Fibroblast of skin of left quadriceps (primary cell): ENCODE measurements at places on chromosomes 7 and 10.

DNA sequence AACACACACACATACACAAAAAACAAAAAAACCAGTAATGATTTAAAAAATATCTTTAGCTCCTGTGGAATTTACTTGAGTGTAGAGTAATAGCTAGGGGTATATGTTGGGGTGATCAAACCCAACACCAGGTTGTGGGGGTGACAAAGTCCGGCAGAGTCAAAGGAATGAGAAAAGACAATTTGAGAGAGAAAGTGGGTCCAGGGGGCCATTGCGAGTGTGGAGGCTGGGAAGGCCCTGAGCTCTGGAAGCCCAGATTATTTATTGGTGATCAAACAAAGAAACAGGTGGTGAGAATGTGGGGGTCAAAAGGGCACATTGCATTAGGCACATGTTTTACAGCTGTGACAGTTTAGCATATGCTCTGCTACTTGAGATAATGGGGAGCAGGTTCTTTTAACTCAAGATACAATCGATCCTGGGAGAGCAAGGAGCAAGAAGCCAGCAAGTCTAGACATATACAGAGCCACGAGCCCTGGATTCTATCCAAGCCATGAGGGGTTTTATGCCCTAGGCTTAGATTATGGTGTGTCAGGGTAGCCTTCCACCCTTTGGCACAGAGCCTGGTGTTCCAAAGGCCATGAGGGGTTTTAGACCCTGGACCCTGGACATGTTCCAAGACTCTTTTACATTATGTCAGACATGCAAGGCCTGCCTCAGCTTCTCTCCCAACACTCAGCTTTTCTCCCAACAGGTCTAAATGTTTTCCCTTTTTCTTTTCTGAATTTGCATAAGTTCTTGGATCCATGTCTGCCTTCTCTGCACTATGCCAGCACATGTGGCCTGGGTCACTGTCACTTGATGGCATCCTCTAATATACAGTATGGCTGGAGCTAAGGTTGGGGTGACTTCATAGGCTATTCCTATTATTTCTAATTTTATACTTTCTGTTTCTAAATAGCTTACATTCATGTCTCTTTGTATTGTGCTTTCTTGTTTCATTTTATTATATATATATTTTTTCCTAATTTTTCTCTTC is 48.6 kb upstream of the MKI67 start:
- no peak for DNase-seq

DNA sequence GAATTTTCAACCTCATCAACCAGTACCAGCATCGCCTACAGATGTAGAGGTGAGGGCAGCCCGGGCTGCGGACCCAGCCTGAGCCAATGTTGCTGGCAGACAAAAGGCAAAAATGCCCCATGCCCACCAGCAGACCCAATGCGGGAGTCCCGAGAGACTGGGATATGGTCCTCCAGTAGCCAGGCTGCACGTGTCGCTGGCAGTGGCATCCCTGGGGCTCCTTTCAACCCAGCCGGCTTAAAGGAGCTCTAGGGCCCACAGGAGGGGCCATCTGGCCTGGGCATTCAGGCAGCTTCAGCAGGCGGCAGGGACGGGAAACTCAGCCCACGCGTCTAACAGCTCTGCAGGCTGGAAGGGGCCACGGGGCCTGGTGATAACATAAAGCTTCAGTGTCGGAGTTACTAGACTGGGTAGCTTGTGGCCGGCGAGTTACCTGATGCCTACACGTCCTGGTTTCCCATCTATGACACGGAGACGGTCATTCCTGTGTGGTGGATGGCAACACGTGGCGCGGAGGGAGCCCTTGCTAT is 70.7 kb downstream of the PROSER2 start:
- no peak for DNase-seq

GRCh38 chr7:13948019-13948801 is 41.3 kb downstream of the ETV1 start:
- DNase-seq, result no peak

GRCh38 chr10:91799612-91799975 is 1.4 kb downstream of the TNKS2 start:
- DNase-seq, result no peak

DNA sequence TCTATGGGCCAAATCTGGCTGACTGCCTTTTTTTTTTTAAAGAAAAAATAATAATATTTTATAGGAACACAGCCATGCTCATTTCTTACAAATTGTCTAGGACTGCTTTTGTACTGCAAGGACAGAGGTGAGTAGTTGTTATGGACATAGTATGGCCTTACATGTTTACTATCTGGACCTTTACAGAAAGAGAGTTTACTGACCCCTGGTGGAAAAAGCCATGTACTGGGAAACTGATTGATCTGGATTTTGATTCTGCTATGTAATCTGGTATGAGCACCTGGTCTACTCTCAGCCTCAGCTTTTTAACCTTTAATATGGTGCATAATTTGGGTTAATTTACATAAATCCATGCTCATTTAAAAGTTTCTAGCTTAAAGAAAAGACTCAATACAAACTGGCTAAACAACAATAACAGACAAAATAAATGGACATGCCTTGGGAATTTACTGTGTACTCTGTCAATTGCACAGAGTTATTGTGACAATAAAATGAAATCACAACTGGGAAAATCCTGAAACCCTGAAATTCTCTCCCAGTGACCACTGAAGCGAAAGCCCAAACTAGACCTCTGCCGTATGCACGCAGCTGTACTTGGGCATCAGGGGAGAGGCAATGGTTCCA is 260.7 kb downstream of the BMPER start:
- DNase-seq, result no peak

- DNase-seq, result no peak
Observed at GRCh38 chr7:9945131-9945530, 1028.5 kb upstream of the PHF14 start.

GRCh38 chr7:155453296-155454182 is 4.4 kb upstream of the EN2 start:
- no peak for DNase-seq

DNA sequence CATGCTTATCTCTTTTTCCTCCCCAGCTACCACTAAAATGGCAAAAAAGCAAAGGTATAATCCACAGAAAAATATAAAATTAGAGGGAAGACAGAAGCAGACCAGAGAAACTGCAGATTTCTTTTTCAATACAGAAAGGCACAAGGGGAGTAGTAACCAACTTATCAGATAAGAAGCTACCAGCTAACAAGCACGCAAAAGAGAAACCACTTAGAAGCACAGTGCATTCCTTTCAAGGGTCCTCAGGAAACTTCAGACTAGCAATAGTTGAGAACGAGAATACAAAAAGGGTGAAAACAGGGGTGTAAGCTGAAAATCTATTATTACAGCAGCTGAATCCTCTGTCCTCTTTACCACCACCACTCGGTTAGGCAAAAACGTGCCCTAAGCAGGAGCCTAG is 9.9 kb upstream of the OR2A5 start:
- no peak for DNase-seq

- DNase-seq, result no peak
Observed at GRCh38 chr10:88346144-88346977, 236.8 kb downstream of the RNLS start.

GRCh38 chr7:151368136-151368571 is 26.5 kb downstream of the NUB1 start:
- peak; percentile 40 for DNase-seq

DNA sequence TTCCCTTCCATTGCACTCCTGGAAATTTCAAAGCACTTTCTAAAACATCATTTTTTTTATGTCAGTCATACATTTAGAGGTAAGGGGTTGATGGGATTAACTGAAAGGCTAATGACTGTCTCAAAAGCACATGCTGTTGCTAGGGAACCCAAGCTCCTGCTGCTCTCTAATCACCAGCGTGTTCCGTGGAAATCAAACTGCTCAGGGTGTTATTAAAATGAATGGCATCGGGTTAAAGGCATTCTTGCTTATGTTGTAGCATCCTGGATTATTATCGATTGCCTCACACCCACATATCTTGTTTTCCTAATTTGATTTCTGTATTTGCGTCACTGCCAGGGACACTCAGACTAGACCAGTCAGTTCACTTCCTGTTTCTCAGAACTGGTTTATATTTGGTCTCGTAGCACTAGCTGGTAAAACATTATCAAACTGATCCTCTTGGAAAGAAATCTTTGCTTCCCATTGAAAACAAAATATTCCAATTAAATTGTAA is 216.5 kb upstream of the MKLN1 start:
- DNase-seq, result no peak

- no peak for DNase-seq
Observed at GRCh38 chr10:17418249-17418648, 36.1 kb downstream of the ST8SIA6 start.
